ENCODE measurements at places on chromosomes 7 and 10. TPM values are rescaled to one million over a fixed set of nuclear protein-coding genes. Genes with fewer than 3 reads are reported as not detected.

The SFTPA1 gene
- 7.0 TPM for total RNA-seq

GRCh38 chr7:11082552-11083213, 109.0 kb downstream of the PHF14 start:
- no peak for DNase-seq

DNA sequence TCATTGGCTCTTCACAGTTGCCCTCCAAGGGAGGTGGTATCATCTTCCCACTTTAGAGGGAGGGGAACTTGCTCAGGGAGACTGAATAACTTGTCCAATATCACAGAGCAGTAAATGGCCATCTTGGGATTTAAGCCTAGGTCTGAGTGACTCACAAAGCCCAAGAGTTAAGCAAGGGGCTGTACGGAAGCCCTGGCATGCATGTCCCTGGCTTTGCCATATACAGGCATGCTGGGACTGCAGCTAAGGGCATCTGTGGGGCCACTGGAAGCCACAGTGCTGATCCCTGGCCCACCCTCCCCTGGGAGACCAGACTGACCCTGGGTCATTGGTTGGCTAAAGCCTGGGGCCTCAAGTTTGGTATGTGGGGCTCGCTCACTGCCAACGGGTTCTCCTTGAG, 3.1 kb downstream of the VSIR start:
- DNase-seq, result no peak

DNA sequence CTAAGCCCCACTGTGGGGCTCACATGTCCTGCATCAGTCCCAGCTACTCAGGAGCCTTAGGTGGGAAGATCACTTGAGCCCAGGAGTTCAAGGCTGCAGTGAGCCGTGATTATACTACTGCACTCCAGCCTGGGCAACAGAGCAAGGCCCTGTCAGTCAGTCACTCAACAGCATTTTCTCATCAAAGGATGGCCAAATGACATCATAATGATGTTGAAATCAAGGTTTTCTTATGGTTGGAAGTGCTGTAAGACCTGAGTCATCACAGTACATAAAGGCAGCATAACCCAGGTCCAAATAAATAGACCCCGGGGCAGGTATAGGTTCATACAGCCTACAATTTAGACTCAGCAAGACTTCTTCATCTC, 341.1 kb downstream of the PARD3 start:
- DNase-seq, result no peak

GRCh38 chr7:31109751-31110150, 57.6 kb downstream of the ADCYAP1R1 start:
- DNase-seq, result no peak

DNA sequence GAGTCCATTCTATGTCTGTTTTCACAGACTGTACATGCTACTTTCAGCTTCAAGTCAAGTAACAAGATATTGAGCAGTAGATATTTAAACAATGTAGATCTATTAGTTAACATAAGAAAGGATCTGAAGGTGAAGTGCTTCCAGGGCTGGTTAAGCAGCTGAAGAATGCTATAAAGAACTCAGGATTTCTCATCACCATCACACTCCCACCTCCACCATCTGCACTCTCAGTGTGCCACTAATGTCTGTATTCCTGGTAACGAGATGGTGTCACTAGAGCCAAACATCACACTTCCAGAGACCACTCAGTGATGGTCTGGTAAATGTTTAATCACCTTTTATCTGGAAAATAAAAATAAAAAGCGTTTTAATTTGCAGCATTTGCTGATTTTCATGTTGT, 224.0 kb upstream of the FERD3L start:
- no peak for DNase-seq

Data from mucosa of gallbladder (tissue), 1 donor.